ENCODE measurements at places on chromosomes 5 and 9.

DNA sequence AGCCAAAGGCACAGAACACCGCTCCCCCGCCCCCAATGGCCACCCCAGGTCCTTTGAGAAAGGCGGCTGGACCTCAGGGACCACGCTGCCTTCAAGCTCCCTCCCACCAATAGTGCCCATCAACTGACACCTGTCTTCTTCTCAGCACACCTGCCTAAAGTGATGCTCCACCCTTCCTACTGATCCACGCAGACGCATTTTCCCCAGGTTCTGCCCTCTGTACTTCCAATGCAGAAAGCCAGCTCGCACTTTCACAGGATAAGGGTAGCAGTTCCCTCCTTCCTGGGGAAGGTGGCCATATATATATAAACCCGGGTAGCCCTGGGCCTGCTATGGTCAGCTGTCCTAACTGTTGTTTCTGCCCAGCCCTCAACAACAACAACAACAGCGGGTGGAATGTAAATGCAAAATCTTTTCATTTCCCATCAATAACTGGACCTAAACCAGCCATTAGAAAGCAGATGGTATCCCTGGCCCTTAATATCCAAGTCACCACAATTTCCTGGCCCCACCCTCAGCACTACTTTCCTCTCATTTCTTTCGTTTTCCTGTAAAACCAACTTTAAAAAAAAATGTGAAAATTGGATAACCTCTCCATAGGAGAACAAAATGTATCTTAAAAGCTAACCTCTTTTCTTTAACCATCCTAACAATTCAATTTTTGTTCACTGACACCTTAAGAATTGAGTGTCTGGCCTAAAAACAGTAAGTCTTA is 1.7 kb downstream of the GOLM1 start:
- DNase-seq: no peak

GRCh38 chr9:6413365-6414246 is 607 bp downstream of the UHRF2 start:
- DNase-seq: peak; percentile 11

DNA sequence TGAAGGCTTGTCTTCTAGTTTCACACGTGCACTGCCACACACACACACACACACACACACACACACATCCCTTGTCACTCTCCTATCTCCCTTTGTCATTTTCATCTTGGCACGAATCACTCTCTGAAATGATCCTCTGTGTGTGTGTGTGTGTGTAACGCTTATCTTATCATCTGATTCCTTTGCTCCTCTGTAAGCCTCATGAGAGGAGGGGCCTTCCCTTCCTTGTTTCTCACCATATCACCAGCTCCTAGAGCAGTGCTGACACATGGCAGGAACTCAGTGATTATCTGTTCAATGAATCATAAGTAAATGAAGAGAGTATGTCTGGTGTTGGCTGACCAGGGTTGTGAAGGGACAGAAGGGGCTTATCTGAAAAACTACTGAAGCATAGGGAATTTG is 53.3 kb downstream of the PDE4D start:
- no peak for DNase-seq

DNA sequence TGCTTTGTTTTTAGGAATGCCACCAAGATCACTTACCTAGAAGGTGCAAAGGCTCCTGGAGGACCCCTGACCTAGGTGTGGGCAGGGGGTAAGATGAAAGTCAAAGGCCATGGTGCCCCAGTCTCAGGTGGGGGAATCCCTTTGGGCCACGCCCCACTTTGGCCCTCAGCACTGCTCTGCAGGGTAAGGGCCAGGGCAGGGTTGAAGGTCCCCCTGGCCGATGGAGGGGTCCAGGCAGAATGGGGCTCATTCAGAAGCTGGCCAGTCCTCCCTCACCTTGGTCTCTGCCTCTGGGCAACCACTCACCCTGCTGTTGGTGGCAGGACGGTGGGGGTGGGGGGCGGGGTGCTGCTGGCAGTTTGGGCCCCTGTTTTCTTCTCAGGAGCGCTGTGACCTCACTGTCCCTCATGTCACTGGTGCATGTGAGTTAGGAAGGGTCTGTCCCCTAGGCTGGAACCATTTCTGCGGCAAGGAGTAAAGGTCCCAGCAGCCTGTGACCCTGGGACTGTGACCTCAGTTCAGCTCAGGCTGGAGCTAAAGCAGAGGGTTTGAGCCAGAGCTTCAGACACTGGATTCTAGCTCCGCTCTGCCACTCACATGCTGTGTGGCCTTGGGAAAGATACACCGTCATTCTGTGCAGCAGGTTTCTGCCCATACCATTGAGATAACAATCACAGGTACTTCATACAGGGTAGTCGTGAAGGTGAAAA is 1.9 kb upstream of the ASS1 start:
- no peak for DNase-seq

DNA sequence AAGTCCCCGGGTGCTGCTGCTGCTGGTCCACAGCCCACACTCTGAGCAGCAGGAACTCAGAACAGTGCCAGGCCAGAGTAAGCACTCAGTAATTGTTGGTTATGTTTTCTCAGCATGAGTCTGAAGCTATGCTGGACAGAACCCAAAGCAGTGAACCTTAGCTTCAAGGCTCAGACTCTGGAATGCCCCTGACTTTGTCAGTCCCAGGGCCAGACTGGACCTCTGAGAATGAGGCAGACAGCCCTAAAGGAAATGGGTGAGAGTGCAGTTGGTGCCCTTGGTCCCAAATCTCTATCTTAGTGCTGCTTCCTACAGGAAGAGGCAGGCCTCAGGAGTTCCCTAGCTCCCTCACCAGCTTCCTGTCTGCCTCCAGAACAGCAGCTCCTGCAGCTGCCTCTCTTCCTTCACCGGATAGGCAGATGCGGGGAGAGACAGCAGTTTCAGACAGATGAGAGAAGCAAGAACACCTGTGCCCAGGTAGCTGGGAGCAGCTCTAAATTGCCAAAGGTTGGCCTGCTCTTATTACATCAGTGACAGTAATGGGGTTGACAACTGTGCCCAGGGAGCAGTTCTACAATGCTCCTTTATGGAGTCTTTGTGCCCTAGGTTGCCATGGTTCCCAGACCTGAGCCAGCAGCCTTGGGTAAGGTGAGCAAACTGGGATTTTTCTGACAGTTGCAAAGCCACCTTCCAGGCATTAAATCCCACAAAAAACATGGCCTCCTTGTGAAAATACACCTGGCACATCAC is 82.2 kb upstream of the CXCL14 start:
- no peak for DNase-seq

- no peak for DNase-seq
Observed at GRCh38 chr9:130451004-130451390, 6.2 kb downstream of the ASS1 start.

DNA sequence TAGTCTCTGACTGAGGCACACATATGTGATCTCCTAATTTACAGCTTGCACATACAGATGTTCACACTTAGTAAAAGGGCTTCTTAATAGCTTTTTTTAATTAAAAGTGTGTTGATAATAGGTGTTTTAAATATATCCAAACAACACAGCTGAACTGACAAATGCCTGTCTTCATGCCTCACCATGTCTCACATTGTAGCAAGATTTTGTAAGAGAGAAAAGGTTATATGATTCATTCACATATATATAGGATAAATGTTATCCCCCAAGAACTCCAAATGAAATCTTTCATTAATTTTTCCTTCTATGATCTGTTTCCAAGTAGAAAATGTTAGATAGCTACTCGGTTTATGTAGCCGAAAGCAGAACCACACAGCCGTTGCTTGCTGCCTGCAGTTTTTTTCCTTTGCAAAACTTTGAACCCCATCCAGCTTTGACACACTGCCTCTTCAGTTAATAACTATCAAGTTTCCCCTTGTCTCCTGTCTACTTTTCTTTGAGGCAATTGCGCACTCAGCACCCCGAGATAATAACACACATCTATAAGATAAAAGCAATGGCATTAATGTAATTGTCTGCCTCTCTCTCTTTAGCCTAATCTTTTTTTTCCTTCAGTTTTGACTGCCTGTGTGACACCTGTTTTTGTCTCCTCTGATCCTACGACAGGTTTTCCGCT is 299.2 kb downstream of the BNC2 start:
- DNase-seq: no peak
